Activated CD4-positive, alpha-beta T cell treated with anti-CD3 and anti-CD28 coated beads for 36 hours (primary cell): ENCODE measurements at places on chromosomes 6 and 20. TPM values are rescaled to one million over a fixed set of nuclear protein-coding genes. Genes with fewer than 3 reads are reported as not detected.
A peak's percentile ranks its signal among the peaks of the same experiment; 100 is the strongest.

GRCh38 chr6:42394881-42395620, 56.7 kb downstream of the TRERF1 start:
- H3K27me3 ChIP-seq = no peaks in the 10 kb centered on the region
- H3K36me3 ChIP-seq = peaks cover 15% of the 10 kb centered on the region
- H3K4me3 ChIP-seq = no peak overlapping the region
- H3K27ac ChIP-seq = peak overlapping the region; percentile 71
- peaks cover 90% of the 10 kb centered on the region for H3K4me1 ChIP-seq
- DNase-seq = no peak

DNA sequence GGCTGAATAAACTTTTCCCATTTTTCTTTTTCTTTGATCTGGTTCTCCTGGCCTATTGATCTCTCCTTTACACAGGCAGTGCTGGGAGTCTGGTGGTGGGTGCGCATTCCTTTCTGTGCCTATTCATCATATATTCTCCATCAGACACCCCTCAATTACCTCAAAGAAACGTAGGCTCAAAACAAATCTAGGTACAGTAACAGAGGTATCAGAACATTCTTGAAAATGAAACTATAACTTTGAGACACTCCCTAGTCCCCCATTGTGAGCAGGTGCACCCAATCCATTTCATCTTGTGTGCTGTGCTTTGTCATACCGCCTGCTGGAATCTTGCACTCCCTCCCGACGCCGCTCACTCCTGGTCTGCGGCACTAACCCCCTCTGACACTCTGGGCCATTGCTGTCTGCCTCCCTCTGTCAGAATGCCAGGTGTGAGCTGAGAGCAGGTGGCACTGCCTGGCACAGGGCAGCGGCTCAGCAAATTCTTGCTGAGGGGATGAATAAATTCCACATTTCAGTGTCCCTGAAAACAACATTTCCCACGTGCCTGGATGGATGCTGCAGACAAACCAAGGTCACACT, 303.4 kb upstream of the EXOC2 start:
- no peaks in the 10 kb centered on the region for H3K4me1 ChIP-seq
- H3K4me3 ChIP-seq = no peak overlapping the region
- no peak for DNase-seq
- peaks cover 27% of the 10 kb centered on the region for H3K27me3 ChIP-seq
- H3K36me3 ChIP-seq = no peaks in the 10 kb centered on the region

DNA sequence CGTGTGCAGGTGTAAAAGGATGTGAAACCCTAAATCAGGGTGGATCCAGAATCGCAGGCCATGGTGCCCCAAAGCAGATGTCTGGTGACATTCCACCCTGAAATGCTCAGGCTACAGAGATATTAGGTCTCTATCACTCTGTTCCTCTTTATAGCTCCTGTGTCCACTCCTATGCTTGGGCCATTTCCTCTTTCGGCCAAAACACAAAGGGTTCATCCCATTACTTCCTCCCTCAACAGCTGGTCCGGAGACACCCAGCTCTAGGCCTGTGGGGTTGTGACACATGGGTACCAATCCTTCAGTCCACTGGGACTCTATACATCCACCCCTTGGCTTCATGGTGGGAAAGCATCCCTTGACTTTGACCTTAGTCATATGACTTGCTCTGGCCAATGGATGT, 1.7 kb upstream of the SIGLEC1 start:
- DNase-seq = no peak
- no peak overlapping the region for H3K27ac ChIP-seq
- H3K27me3 ChIP-seq = no peaks in the 10 kb centered on the region

DNA sequence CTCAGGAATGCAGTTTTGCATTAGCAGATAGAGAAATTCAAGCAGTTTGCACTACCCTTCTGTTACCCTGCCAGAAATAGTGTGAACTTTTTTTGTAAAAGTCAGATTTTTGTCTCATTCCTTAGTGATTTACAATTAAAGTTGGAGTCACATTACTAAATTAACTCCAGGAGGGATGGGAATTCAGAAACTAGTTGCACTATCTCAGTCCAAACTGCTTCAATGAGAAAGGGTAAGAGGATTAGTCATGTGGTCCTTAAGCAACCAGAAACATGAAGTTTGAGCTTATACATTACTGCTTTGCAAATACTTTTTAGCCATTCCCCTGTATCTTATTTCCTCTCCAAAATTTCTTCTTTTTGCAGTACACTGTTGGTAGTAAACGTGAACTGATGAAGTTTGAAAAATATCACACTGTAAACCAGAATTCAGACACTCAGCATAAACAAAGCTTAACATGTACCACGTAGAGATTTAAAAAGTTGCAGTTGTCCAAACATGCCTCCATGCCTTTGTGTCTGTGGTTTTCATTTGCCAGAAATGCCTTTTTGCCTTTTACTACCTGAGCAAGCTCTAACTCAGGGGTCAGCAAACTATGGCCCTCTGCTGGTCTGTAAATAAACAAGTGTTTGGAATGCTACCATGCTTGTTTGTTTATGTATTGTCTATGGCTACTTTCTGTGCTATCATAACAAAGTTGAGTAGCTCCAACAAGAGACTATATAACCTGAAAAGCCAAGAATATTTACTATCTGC, 49.7 kb downstream of the TP53INP2 start:
- H3K4me3 ChIP-seq = no peak overlapping the region
- H3K27ac ChIP-seq = no peak overlapping the region
- peaks cover 4% of the 10 kb centered on the region for H3K4me1 ChIP-seq
- H3K27me3 ChIP-seq = no peaks in the 10 kb centered on the region
- H3K36me3 ChIP-seq = peaks cover 45% of the 10 kb centered on the region

DNA sequence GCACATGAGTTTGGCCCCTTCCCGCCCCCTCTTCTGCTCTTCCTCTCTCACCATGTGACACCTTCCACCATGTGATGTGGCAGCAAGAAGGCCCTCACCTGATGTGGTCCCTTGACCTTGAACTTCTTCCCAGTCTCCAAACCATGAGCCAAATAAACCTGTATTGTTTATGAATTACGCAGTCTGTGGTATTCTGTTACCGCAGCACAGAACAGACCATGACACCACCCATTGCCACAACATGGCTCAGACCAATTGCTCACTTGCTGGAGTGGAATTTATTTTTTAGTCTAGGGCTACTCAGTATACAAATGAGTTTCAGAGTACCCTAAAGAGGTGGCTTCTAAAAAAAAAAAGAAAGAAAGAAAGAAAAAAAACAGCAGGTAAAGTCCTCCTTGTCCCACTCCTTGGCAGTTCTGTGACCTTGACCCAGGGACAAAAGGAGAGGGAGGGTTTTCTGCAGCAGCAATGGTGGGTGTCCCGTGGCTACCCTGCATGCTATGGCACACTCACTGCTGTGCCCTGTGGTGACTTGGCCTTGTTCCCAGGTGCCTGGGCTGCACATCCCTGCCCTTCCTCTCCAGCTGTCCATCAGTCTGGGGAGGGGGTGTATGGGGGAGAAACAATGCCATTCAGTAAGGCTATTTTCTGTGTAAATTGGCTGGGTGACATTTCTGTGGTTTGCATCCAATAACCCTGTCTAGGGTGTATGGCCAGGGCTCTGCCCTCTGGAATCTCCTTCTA, 5.4 kb upstream of the VSX1 start:
- peaks cover 41% of the 10 kb centered on the region for H3K4me1 ChIP-seq
- H3K27me3 ChIP-seq = peaks cover 30% of the 10 kb centered on the region
- no peaks in the 10 kb centered on the region for H3K36me3 ChIP-seq
- no peak overlapping the region for H3K4me3 ChIP-seq

- peaks cover 54% of the 10 kb centered on the region for H3K4me1 ChIP-seq
- DNase-seq = no peak
Observed at GRCh38 chr20:3990716-3991115, 24.6 kb downstream of the RNF24 start.

DNA sequence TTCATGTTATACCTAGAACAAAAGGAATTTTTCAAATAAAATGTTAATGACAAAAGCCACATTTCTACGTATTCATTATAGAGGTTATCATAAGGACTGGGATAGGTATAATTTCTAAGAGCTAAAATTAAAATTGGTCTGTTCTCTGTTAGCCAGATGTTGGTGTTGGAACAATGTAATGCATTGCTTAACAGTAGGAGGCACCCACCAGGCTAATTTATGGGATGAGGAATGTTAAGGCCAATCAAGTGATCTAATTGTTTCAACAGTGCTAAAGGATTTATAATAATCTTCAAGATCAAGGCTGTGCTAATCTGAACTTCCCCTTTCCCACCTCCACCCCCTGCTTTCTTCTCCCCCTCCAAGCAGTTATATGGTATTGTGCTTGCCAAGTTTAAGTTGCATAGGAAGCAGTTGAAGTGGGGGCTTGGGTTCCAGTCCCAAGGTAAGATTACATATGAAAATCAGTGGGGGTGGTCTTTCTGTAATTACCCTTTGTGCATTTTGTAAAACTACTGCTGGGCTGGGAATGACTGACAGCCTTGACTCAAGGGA, 89.2 kb upstream of the BACH2 start:
- no peak for DNase-seq
- H3K4me1 ChIP-seq = peaks cover 68% of the 10 kb centered on the region

DNA sequence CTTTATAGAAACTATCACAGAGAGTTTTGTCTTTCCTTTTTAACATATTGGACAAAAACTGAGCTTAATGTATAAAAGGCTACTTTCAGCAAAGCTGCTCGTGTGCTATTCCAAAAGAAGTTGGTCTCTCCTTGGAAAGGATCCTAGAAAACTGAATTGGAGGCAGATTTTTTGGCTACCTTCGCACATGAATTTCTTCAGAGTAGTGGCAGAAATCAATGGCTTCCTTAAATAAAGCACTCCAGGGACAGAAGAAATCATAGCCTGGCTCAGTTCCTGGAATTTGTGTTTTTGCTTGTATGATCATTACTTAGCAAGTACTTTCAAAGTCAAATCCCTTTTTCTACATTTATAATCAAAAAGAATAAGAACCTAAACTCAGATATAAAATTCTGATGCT, 780.3 kb downstream of the PHF3 start:
- H3K27me3 ChIP-seq = no peaks in the 10 kb centered on the region
- no peak overlapping the region for H3K27ac ChIP-seq
- no peak overlapping the region for H3K4me3 ChIP-seq
- no peaks in the 10 kb centered on the region for H3K4me1 ChIP-seq

The PSORS1C2 gene
- total RNA-seq = not detected

The BPIFA1 gene
- total RNA-seq = not detected

The C20orf202 gene
- total RNA-seq = not detected
